Activated CD4-positive, alpha-beta memory T cell treated with anti-CD3 and anti-CD28 coated beads for 36 hours (primary cell): ENCODE measurements at places on chromosomes 12 and 14. TPM values are rescaled to one million over a fixed set of nuclear protein-coding genes. Genes with fewer than 3 reads are reported as not detected.

Gene GALNT6
- 13.1 TPM for total RNA-seq

Gene AVPR1A
- total RNA-seq: not detected

Gene CYP27B1
- total RNA-seq: 7.1 TPM

Gene ISM2
- not detected for total RNA-seq

Gene LALBA
- not detected for total RNA-seq

Gene PPP1R36
- total RNA-seq: 0.19 TPM

Gene HIF1A
- 287 TPM for total RNA-seq

Gene CELA1
- 0.24 TPM for total RNA-seq

Gene TMX1
- 58.1 TPM for total RNA-seq

Gene TGFB3
- 2.2 TPM for total RNA-seq

Gene BTG1
- total RNA-seq: 137 TPM

Gene PRICKLE1
- not detected for total RNA-seq

Gene SMIM41
- not detected for total RNA-seq
